ENCODE measurements at places on chromosomes 5 and 9.

DNA sequence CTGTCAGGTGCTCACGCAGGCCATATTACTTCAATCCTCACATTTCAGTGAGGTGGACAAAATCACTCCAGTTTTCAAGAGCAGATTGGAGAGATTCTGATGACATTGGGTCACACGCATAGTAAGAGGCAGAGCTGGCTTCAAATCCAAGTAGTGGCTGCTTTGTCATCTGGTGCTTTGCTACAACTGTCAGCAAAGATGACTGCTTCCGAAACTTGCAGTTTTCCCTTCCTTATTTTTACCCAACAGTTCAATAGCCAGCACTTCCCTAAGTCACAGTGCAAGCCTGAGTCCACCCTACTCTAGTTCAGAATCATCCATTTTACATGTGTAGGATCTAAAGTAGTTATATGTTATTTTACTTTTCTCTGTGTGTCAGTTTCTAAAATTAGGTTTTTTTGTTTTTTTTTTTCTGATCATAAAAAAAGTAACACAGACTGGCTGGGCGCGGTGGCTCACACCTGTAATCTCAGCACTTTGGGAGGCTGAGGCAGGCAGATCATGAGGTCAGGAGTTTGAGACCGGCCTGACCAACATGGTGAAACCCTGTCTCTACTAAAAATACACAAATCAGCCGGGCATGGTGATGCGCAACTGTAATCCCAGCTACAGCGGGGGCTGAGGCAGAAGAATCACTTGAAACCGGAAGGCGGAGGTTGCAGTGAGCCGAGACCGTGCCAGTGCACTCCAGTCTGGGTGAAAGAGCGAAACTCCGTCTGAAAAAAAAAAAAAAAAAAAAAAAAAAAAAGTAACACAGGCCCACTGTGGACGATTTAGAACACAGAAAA lies 49.6 kb downstream of the ANKDD1B start:
- DNase-seq = no peak

- DNase-seq = no peak
Measured at GRCh38 chr5:40775846-40776657, 20.3 kb upstream of the TTC33 start.

DNA sequence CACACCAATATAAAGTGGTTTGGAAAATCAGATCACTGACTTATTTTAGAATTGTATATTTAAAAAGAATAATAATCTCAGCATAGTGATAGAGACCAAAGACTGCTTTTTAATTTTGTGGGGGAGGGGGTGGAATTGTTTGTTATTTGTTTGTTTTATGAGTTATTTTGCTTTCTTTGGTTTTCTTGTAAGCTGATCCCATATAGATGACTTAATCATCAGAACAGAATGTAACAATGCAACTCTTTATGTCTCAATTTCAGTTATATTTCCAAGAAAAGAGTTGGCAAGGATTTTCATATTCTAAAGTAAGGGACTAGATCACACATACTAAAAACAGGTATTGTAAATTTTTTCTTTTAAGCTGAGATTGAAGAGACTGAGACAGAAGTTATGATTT lies 984.9 kb downstream of the TLE4 start:
- no peak for DNase-seq

DNA sequence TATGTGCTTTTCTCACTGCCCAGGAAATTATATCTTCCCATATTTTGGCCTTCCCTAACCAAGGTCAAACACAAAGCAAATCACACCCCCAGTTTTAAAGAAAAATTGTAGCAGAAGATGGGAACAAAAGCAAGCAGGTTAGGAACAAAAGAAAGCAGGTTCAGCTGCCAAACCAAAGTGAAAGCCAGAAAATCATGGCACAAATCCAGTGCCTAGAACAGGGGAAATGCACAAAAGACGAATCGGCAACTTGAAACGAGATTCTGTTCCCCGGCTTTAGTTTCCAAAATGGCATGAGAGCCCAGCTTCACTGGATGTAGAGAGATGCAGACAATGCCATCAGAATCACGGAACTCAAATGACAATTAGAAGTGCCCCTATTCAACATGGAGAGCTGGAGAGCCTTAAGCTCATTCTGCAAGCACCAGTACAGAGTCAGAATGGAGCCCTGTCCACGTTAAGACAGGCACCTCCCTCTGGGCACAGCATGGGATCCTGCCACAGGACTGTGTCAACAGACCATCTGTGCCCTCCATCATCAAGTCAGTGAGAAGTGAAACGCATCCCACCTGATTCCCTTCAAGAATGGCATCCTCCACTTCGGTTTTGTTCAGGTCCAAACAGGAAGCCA lies 13.8 kb downstream of the DNAH5 start:
- DNase-seq = no peak

DNA sequence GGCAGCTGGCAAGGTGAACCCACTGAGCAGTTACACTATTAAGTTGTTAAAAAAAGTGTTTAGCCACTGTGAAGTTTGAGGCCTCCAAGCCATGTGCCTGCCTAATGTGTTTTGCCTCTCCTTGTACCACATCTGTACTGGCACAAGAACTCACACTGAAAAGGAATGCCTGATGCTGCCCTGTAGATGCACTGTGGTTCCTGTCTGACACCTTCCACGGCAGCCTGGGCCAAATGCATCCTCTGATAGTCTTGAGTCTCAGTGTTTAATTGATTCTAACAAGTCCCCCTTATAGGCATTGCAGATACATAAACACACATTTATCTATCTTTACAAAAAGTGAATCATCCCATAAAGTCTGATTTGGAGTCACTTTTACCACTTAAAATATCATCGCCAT lies 169.9 kb downstream of the TTC39B start:
- no peak for DNase-seq

- DNase-seq = peak; percentile 56
Measured at GRCh38 chr5:141934099-141934844, 10.6 kb downstream of the DELE1 start.

GRCh38 chr5:33153831-33154230 lies 286.9 kb upstream of the TARS1 start:
- peak; percentile 34 for DNase-seq

GRCh38 chr9:75505654-75506053 lies 384.8 kb upstream of the PCSK5 start:
- no peak for DNase-seq

DNA sequence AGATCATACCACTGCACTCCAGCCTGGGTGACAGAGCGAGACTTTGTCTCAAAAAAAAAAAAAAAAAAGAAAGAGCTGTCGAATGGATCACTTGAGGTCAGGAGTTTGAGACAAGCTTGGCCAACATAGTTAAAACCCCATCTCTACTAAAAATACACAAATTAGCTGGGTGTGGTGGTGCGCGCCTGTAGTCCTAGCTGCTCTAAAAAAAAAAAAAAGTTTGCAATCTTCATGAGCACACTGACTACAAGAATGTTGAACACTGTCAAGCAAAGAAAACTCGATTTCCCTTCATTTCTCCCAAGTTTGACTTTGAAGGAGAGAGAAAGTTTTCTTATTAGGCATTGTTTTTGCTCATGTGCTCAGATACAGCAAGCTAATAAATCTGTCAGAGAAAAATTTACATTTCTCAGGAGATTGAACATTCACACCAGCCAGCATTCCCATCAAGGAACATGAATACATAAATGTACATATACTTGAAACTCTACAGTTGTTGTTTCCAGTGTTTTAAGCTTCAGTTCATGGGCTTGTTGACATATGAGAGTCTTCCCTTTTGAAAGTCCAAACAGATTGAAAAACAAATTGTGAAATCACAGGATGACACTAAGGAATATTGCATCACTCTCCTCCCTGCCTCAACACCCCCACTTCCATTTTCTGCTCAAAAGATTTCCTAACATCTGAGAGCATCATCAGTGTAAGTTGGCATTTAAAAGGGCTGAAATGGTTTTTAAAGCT lies 81.8 kb downstream of the ARRDC3 start:
- DNase-seq = no peak

GRCh38 chr5:10760096-10760920 lies 726 bp downstream of the DAP start:
- peak; percentile 53 for DNase-seq

- DNase-seq = peak; percentile 10
Measured at GRCh38 chr9:17578911-17579793, at the start of gene SH3GL2. SH3GL2 (plus strand) TSS chr9:17579066.

- peak; percentile 99 for DNase-seq
Measured at GRCh38 chr9:125932012-125932411, 184.8 kb downstream of the PBX3 start.

- DNase-seq = no peak
Measured at GRCh38 chr9:130283539-130284248, 18.1 kb downstream of the HMCN2 start.

DNA sequence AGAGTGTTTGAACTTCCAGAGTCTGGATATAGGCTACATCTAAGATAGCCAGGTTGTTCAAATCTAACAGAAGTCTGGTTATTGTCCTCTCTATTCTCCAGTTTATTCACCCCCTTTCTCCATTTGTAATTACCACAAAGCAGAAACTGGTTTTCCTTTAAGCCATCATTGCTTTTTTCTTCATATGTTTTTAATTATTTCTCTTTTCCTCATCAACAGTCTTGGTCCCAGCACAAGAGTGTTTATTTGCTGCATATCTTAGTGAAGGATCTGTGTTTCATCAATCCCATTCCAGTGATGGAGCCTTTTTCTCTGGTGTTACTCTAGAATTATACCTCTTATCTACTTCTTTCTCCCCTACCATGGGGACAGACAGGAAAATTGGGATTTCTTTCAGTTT lies 142.2 kb downstream of the CAMK4 start:
- DNase-seq = no peak

- DNase-seq = no peak
Measured at GRCh38 chr9:133154097-133154989, 9.4 kb downstream of the GBGT1 start.

GRCh38 chr5:2695200-2695891 lies 56.1 kb downstream of the IRX2 start:
- DNase-seq = peak; percentile 89

DNA sequence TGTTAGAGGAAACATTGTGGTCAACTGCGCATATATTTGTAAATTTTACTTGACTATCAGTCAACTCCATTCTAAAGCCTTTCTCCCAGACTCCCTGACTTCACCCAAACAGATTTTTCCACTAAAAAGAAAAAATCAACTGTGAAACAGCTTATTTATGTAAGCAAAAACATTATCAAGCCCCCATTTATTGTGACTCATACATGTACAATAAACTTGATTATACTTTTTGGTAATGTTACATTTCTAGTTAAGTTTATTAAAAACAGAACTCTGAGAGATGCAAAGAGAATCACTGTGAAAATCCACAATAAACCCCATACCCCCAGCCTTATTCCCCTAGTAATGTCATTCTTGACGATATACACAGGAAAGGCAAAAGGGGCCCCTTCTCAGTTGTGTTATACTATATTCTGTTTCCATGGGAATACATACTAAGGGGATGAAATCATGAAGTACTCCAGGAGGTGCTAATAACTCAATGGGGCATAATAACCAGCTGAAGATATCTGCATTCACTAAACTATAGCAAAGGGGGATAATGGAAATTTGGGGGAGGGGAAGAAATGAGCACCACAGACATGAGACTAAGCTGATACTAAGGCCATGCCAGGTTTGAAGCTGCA lies 616.0 kb downstream of the ACTL7B start:
- no peak for DNase-seq

GRCh38 chr9:136671646-136672430 lies 9.1 kb downstream of the EGFL7 start:
- DNase-seq = no peak

- no peak for DNase-seq
Measured at GRCh38 chr5:158838781-158839180, 260.9 kb downstream of the EBF1 start.

- no peak for DNase-seq
Measured at GRCh38 chr5:91091471-91092234, 291.5 kb downstream of the ARRDC3 start.

GRCh38 chr5:124131466-124131865 lies 615.0 kb downstream of the ZNF608 start:
- DNase-seq = no peak
